NCI-H1048 (cell line): ENCODE measurements at places on chromosomes 7 and 10.

- no peak for DNase-seq
Measured at GRCh38 chr7:140384894-140385545, 13.3 kb downstream of the SLC37A3 start.

GRCh38 chr10:29438271-29438670, 149.4 kb downstream of the LYZL1 start:
- no peak for DNase-seq

DNA sequence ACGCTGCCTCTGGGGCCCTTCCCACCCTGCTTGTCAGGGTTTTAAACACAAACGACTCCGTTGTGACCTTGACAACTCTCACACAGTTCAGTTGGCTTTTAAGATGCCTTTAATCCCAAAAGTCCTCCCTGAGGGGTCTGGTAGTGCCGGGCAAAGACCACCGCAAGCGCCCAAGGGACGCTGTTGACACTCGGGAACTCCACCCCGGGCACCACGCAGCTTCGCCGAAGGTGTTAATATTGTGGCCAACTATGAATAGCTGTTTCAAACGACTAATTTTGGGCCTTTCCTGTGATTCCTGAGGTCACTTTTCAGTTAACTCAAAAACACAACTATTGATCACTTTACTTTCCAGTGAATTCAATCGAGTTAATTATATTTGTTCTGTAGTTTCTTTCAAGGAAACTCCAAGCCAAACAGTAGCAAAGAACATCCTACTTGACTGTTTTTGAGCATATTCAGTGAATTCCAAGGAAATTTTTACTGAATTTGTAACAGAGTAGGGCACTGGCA, 958 bp upstream of the ESYT2 start:
- DNase-seq, result no peak

DNA sequence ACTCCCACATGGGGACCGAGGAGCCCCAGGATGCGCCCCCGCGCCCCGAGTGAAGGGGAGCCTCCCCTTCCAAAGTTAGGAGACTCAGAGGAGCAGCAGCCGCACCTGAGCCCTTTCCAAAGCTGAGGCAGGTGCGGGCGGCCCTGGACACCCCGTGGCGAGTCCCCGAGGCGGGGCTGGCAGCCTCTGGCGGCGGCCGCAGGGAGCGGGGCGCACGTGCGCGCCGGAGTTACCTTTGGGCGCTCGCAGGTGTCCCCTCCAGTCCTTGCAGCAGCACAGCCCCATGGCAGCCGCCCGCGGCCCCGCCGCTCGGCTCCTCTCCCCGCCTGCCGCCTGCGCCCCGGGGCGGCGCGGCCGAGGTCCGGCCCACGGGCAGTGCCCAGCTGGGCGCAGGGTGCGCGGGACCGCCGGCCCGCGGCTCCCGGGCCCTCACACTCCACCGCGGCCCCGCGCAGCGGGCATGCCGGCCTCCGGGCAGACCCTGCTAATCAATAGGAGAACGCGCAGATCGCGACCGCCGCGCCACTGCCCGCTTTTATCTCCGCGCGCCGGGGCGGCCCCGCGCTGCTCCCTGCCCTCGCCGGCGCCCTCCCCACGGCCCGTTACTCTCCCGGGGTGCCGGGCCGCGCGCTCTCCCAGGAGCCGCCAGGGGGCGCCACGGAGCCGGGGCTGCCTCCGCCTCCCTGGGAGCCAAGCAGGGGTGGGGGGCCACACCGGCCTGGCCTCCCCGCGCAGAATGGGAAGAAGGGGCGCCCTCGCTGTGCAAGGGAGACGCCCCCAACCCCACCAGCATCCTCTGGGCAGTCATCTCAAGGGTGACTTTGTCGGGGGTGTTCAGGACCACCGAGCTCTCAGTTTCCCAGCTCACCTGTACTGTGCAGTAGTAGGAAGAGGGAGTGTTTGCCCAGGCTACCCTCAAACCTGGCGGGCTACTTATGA, 80.8 kb downstream of the ARHGAP22 start:
- DNase-seq, result no peak

- no peak for DNase-seq
Measured at GRCh38 chr7:112036071-112036470, 170.1 kb downstream of the DOCK4 start.

DNA sequence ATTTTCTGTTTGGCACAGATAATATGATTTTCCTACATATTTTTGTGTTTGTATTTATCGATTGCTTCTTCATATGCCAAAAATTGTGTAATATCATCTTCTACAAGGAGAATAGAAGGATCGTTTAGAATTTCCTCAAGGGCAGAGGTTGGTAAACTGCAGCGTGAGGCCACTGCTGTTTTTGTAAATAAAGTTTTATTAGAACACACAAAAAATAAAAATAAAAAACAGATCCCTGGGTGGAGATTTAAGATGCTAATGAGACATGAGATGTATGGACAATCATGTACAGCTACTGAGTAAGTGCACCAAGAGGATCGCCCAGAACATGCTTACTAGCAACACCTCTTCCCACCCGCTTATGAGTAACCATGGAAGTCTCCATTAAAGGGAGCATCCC, 9.6 kb downstream of the LYZL2 start:
- DNase-seq, result no peak

DNA sequence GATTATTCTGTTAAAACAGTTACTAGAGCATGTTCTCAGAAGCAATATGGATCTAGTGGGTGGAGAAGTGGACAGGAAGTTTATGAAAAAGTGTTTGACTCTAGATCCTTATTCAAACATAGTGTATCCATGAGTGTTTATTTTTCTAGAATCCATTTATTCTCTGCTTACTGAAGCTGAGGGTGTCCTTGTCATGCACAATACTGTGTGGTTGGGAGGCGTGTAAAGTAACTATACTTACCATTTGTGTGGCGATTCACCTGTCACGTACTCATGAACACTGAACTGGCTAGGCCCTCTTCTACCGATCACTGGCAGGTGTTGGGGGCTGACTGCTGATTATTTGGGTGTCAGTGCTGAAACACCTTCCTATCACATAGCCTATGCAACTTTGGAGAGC, 74.0 kb downstream of the POU6F2 start:
- DNase-seq, result no peak

GRCh38 chr10:71725998-71726579, 6.5 kb upstream of the C10orf105 start:
- DNase-seq, result no peak

- DNase-seq, result no peak
Measured at GRCh38 chr7:90726623-90727022, 130.5 kb downstream of the CDK14 start.

DNA sequence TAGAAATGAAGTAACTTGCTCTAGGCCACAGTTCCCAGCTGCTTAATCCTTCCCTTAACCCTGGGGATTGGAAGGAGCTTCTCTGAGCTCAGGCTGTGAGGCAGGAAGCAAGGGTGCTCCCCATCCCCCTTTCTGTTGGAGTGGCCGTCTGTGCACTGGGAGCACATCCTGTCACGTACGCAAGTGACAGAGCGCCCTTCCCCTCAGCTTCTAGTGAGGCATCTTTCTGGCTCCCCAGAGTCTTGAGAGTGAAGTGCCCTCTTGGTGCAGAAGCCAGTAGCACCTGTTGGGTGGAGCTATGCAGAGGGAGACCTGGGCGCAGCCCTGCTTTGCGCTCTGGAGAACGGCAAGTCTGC, 47.8 kb downstream of the SHH start:
- no peak for DNase-seq

GRCh38 chr7:81158189-81158588, 239.3 kb upstream of the SEMA3C start:
- no peak for DNase-seq

DNA sequence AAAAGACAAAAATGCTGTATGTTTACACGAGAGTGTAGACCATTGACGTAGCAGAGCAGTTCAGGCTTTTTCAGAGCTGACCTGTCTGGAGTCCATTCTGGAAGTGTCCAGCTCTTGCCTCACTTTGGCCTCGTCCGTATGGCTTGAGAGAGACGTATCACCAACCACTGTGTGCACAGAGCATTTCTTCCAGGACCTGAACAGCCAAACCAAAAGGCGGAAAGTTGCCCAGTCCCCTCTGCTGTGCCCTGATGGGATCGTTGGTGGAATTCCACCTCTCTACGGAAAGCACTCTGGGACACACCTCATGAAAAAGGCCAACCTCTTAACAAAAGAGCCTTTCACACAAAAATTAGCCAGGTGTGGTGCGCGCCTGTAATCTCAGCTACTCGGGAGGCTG, 184.7 kb upstream of the SH2B2 start:
- DNase-seq, result no peak

- DNase-seq, result no peak
Measured at GRCh38 chr10:974785-975074, 13.5 kb upstream of the GTPBP4 start.

- no peak for DNase-seq
Measured at GRCh38 chr7:2283074-2283473, 31.2 kb downstream of the SNX8 start.

DNA sequence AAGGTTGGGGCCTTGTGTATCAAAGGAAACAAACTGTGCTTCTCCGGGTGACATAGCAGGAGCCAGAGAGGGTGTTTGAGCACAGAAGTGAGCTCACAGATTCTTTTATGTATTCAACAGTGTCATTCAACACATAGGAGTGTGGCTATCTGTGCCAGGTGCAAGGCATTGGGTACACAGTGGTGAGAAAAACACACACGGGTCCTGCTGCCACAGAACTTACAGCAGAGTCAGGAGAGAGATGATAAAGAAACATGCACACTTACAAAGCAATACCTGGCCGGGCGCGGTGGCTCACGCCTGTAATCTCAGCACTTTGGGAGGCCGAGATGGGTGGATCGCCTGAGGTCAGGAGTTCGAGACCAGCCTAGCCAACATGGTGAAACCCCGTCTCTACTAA, 16.3 kb upstream of the ECHDC3 start:
- no peak for DNase-seq

- DNase-seq, result no peak
Measured at GRCh38 chr7:49513911-49514310, 259.5 kb upstream of the VWC2 start.

- no peak for DNase-seq
Measured at GRCh38 chr10:16632996-16633395, 111.3 kb upstream of the C1QL3 start.

GRCh38 chr7:18241543-18242231, 214.0 kb upstream of the PRPS1L1 start:
- no peak for DNase-seq

GRCh38 chr7:70063371-70063770, 465.1 kb downstream of the AUTS2 start:
- DNase-seq, result no peak

GRCh38 chr10:15783941-15784636, 64.4 kb upstream of the ITGA8 start:
- DNase-seq, result no peak

- DNase-seq, result no peak
Measured at GRCh38 chr7:70400829-70401380, 731.0 kb upstream of the GALNT17 start.

DNA sequence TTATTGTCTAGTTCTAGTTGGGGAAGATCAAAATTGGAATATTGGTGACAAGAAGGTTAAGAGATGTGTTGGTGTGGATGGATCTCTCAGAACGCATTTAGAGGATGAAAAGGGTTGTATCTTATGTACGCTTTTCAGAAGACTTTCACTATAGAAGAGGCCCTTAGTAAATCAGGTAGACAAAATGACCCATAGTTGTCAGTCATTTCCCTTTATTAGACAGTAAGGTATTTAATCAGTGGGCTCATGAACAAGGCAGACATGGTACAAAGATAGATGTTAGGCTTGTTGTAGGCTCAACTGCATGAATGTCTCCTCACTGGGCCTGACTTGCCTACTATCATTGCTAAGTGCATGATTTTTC, 359.2 kb downstream of the PHF14 start:
- DNase-seq, result no peak

DNA sequence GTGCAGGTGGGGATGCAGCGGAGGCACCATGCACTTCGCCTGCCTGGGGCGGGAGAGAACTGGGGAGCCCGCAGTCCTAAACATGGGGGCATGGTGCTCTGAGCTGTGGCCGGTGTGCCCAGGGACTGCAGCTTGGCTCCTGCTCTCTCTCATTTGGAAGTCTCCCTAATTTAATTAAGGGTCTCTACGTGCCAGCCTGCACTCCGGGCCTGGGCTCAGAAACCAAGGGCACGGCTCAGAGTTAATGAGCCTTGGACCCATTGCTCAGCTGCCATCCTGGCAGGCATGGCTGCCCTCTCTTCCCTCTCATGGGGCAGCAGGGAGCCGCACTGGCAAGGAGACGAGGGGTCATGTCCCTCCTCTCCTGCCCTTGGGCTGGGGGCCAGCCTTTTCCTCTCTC, 115.6 kb downstream of the CDH23 start:
- DNase-seq, result no peak

GRCh38 chr7:4043988-4044387, 638.1 kb upstream of the FOXK1 start:
- no peak for DNase-seq

DNA sequence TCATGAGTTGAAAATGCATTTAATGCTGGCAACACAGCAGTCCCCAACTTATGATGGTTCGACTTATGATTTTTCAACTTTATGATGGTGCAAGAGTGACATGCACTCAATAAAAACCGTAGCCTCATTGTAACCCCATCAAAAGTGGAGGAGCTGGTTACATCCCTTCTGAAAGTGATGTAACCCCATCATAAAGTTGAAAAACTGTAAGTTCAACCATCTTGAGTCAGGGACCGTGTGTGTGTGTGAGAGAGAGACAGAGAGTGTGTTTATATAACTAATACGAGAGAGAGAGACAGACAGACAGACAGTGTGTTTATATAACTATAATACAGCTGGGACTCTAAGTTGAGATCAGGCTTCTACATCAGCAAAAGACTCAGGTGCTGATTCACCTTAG, 21.0 kb downstream of the ANXA11 start:
- no peak for DNase-seq

- no peak for DNase-seq
Measured at GRCh38 chr7:37162106-37162505, 286.6 kb downstream of the ELMO1 start.

- DNase-seq, result no peak
Measured at GRCh38 chr7:91656541-91657482, 223.7 kb downstream of the MTERF1 start.

GRCh38 chr7:55510621-55511020, 61.7 kb downstream of the VOPP1 start:
- DNase-seq, result no peak

- no peak for DNase-seq
Measured at GRCh38 chr10:99540306-99540656, 7.5 kb downstream of the NKX2-3 start.

DNA sequence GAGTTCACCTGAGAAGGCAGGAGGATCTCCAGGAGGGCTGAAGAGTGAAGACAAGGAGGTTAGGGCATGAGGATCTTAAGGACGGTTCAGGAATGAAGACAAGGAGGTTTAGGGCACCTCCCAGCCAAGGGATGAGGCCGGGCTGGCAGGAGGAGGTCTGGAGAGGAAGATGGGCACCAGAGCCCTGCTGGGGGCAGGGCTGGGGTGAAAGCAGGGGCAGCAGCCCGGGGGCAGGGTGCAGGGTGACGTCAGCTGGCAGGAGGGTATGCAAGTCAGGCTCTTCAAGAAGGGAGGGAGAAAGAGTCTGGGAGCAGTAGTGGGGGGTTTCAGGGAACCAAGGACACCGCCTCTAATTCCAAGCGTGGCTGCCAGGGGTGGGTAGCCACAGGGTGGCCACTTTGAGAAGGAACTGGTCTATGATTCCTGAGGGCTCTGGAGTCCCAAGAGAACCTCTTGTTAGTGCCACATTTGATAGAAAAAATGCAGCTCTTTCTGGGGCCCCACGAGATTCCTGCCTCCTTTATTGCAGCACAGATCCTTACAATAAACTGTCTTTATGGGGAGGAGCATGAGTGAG, 101.6 kb downstream of the C10orf90 start:
- no peak for DNase-seq

GRCh38 chr7:2860627-2861133, 16.6 kb upstream of the GNA12 start:
- DNase-seq, result peak; percentile 15
